ENCODE measurements at places on chromosomes 11 and 22.

DNA sequence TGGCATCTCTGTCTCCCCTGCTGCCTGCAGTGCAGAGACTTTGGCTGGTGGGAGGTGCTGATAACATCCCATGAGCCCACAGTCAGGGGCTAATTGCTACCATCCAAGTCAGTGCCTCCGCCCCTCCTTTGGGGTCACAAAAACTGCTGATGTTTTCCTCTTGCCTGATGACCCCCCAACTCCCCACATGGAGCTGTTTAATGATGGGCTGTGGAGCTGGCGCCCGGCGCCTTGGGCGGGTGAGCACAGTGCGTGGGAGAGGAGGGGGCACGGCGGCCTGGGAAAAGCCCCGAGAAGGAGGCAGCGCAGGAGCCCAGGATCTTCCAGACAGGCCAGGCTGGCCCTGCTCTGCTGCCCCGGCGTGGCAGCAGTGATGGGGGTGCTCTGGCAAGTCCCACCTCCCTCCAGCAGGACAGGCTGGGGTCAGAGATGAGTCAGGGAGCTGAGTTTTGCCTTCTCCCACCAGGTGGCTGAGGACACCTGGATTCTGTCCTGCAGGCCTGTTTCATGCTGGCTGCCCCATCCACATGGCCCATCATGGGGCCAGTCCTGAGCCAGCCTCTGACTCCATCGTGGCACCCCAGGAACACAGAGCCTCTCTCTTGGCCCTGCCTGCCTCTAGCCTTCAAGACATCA is 43.8 kb downstream of the NECTIN1 start:
- no peak for DNase-seq

- DNase-seq = no peak
These were observed 112.3 kb upstream of the ASPHD2 start for GRCh38 chr22:26316732-26317285.

DNA sequence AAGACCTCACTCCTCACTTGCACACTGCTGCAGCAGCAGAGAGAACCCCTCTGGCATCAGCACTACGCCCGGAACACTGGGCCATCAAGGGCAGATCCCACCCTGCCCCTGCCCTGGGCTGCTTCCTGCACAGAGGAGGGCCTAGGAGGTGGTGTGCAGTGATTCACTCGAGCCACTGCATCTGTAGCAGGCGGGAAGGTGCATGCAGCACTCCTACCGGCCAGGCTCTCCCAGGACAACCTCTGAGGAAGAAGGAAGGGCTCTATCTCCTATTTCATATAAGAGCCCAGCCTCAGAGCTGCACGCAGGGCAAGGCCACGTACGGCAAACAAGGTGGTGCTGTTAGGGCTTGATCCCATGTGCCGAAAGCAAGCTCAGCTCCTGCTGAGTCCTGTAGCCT is 14.2 kb downstream of the RANGAP1 start:
- DNase-seq = no peak

DNA sequence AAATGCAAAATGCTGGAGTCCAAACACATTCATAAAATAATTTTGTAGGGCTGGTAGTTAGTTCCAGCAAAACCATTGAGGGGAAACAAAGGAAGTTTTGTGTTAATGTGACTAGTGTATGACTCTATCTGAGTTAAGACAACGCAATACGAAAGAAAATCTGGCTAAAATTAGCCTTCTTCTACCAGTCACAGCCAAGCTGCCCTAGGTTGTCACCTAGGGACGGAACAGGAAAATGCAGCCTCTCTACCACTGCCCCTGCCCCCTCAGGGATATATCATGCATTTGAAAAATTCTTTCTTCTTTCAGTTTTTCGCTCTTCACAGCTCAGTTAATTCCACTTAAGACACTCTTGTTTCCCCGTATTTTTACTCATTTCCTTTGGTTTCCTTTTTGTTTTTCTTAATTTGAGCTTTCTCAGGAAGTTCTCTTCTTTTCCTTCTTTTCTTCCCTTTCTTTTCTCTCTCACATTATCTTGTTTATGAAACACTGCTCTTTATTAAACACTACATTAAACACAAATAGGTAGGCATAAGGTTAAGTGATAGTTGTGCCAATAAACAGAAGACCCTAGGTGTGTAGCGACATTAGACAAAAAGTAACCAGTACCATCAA is 30.6 kb downstream of the KIRREL3 start:
- DNase-seq = no peak

DNA sequence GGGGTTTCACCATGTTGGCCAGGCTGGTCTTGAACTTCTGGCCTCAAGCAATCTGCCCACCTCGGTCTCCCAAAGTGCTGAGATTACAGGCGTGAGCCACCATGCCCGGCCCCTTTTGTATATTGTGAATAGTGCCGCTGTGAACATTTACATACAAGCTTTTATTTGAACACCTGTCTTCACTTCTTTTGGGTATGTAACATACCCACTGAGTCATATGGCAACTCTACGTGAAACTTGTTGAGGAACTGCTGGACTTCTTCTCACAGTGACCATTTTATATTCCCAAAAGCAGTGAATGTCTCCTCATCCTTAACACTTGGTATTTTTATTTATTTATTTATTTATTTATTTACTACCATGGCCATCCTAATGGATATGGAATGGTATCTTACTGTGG is 3.9 kb upstream of the SCT start:
- no peak for DNase-seq

- DNase-seq = no peak
These were observed 38.3 kb downstream of the PC start for GRCh38 chr11:66919923-66920322.

- no peak for DNase-seq
These were observed 1.1 kb downstream of the LHFPL7 start for GRCh38 chr22:24945430-24945829.

GRCh38 chr11:100419518-100419917 is 267.6 kb upstream of the ARHGAP42 start:
- DNase-seq = no peak

- DNase-seq = no peak
These were observed 5.2 kb downstream of the RASSF7 start for GRCh38 chr11:565921-566509.

DNA sequence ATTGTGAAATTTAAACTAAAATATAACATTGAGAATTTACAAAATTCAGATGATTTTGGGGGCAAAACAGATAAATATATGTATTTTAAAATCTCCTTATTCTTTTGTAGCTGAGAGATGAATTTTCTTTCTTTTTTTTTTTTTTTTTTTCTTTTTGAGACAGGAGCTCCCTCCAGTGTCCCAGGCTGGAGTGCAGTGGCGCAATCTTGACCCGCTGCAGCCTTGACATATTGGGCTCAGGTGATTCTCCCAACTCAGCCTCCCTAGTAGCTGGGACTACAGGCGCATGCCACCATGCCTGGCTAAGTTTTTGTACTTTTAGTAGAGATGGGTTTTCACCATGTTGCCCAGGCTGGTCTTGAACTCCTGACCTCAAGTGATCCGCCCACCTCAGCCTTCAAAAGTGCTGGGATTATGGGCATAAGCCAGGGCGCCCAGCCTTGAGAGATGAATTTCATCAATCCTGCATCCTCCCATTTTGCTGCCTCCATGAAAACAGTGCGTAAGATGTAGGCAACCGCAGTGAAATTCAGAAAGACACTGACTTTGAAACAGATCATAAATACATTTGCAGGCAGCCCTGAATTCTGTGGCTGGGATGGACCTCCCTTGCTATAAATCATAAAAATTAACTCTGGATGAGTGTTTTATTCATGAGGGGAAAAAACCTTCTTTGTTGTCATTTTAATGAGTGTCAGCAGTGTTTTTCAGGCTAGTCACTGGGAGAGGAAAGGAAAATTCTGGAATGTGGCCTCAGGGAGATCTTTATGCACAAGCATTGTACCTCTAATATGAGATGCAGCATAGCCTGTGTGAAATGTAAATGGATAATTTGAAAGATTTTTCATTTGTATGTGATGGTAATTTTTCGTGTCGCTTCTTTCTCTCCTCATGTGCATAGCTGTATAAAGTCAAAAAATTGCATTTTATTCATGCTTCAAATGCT is 14.4 kb downstream of the ELMOD1 start:
- DNase-seq = no peak

DNA sequence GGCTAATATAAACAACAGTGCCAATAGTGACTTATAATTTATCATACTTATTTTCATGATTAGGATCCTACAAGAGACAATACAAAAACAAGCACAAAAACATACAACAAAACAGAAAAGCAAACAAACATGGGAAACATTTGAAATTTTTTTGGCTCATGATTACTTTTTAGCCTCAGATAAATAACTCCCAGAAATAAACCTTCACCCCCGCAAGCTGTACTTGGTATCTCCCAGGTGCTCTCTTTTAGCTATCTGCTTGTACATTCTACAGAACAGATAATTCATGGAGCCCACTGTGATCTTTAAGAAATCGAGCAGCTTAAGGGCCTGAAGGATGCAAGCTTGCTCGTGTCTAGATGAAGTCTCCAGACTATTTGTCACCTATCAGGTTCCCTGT is 883 bp downstream of the NXPE4 start:
- DNase-seq = no peak

DNA sequence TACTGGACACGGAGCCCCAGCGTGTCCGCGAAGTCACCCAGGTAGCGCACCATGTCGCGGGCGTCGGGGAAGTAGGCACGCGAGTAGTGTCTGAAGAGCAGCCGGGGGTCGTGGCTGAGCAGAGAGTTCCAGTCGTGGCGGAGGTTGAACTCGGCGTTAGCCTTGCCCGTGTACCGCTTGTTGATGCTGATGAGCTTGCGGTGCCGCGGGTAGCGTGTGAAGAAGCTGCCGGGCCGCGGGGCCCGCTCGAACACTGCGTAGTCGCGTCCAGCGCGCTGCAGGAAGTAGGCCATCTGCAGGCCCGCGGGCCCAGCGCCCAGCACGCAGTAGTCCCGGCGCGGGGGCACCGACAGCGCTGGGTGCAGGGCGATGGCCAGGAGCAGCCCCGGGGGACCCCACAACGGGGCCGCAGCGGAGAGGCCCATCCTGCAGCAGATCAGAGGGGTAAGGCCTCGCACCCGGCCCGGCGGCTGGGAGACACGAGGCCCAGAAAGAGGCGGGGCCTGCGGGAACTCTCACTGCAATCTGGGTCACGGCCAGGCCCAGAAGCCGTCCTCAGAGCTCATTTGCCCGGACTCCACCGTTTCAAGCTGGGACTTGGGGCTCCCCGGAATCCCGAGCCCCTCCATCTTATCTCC is 723 bp downstream of the FOXRED2 start:
- DNase-seq = no peak

DNA sequence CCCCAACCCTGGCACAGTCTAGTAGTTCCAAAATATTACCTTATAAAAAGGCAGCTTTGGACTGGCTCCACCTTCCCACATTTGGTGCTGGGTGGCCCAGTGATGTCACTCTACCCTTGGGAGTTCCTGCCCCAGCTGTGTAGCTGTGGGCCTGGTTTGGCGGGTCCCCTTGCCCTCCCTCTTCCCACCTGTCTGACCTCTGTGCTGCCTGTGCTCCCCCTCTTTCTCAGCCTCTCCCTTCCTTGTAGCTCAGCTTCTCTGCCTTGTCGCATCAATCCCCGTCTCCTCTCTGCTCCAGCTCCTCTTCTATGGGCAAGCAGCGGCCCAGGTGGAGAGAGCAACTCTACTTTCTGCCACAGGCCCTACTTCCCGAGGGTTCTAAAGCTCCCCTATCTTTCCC is 54.6 kb downstream of the CHRDL2 start:
- DNase-seq = no peak

DNA sequence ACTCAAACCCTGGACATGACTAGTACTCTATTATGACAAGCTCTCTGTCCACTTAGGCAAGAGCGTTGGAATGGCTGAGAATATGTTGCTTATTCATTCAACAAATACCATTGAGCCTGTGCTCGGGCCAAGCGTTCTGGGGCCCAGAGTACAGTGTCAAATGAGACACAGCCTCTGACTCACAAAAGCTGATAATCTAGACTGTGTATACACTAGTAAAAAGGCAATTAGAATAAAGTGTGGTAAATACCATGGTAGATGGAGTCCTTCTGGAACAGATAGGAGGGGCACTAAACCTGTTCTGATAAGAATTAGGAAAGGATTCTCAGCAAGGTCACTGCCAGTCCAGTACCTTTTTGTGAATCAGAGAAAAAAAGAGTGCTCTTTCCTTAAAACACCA is 24.7 kb downstream of the KCNE3 start:
- no peak for DNase-seq

DNA sequence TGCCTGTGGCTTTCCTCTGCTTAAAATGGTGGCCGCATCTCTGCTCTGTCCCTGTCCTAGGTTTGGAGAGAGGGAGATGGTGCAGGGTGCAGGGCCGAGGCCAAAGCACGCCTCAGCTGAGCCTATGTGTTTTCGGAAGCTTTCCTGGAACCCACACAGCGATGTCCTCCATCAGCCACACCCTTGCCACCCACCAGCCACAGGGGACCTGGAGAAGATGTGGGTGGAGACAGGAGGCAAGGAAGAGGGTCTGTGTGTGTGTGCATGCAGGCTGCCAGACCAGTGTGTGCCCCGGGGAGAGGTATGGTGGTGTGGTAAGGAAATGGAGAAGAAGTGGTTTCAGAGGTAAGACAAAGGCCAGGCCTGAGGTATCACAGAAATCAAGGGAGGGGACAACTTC is 155.7 kb downstream of the TBC1D22A start:
- no peak for DNase-seq

DNA sequence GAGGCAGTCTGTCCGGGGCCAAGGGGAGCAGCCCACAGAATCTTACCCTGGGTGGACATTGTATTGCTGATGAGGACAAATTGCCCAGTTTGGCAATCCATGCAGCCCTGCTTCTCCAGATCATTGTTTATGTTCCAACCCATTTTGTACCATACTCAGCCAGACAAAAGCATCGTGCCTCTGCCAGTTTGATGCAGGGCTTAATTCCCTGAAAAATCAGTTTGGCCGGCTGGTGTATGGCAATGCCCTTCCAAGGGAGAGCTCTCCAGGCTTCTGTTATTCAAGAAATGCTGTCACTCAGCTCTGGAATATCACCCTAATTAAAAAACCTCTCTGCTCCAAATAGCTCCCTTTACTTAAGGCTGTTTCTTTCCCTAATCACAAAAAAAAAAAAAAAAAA is 697.7 kb downstream of the TBC1D22A start:
- DNase-seq = no peak
